ENCODE measurements at places on chromosomes 3 and 15.

DNA sequence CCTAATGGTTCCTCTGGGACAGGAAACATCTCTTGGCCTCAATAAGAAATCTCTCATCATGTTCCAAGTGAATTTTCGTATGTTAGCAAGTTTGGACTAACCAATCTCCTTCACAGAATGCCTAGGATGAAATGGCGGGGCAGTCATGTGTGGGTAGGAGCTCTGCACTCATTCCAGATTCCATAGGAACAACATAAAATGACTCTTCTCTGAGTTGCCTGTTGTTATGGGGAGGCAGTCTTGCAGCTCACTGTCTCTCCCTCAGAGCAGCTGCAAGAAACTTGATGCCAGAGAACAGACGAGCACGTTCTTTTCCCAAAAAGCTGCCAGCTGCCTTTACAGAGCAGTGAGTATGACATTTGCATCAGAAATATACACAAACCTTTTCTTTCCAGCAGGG is 34.1 kb downstream of the SPATA12 start:
- DNase-seq = no peak

GRCh38 chr15:23564821-23565394 is 566 bp upstream of the MKRN3 start:
- peak; percentile 34 for DNase-seq

- DNase-seq = no peak
These were observed 31.1 kb upstream of the PPIB start for GRCh38 chr15:64193971-64194370.

- no peak for DNase-seq
These were observed 167.0 kb upstream of the UBE2E2 start for GRCh38 chr3:23035927-23036640.

GRCh38 chr3:151798466-151798865 is 15.4 kb upstream of the AADAC start:
- DNase-seq = peak; percentile 63

DNA sequence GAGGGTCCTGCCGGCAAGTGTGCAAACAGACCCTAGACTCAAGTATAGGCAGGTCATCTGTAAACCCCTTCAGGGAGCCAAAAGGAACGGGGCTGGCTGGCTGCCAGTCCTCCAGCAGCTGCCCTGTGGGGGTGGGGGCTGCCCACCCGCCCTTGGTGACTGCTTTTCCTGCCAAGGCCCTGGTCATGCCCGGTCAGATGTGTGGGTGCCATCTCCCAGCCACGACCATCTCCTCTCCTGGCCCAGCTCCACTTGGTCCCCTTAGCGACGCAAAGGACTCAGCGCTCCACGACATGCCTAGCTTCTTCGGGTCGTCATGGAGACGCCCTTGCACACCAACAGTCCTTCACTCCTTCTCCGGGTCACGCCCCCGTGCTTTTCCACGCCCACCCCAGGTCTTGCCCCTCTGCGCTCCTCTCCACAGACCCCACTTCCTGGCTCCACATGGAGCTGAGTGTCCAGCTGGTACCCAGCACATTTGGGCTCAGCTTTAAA is 2.4 kb downstream of the MUC4 start:
- peak; percentile 29 for DNase-seq

GRCh38 chr3:63950698-63951097 is 38.5 kb upstream of the SCAANT1 start:
- DNase-seq = no peak

DNA sequence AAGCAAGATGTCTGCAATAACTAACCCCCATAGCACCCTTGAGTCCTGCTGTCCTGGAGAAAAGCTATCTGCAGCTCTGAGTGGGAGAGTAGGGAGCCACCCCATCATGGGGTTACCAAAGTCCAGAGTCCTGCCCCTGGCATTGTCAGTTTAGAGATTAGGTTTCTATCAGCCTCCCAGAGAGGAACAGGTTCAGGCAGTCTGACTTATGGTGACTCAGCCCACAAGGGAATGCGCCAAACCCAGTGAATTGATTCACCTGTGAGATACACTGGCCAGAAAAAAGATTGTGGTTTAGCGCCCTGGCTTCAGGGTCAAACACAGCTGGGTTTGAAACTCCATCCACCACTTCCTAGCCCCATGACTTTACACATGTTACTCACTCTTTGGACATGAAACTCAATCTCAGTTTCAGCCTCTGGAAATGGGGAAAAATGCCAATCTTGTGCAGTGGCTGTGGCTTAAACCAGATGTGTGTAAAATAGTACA is 263.6 kb upstream of the HES1 start:
- peak; percentile 99 for DNase-seq

GRCh38 chr15:92578096-92578835 is 77.3 kb downstream of the FAM174B start:
- no peak for DNase-seq

- DNase-seq = no peak
These were observed 351.7 kb downstream of the IGSF11 start for GRCh38 chr3:118682921-118683320.

DNA sequence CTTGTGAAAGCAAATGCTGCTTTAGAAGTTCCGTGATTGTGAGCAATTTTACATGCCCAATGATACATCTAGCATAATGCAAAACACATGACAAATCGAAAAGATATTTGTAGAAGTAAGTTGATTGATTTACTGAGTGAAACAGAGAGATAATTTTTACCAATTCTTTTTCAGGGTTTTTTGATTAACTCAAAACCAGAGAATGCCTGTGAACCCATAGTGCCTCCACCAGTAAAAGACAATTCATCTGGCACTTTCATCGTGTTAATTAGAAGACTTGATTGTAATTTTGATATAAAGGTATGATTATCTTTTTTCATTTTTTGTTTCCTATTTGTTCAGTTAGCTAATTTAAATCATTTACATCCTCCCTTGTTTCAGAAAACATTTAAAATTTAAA is 58.8 kb downstream of the RNF13 start:
- DNase-seq = no peak

GRCh38 chr15:101191242-101191641 is 60.6 kb downstream of the CHSY1 start:
- DNase-seq = no peak

DNA sequence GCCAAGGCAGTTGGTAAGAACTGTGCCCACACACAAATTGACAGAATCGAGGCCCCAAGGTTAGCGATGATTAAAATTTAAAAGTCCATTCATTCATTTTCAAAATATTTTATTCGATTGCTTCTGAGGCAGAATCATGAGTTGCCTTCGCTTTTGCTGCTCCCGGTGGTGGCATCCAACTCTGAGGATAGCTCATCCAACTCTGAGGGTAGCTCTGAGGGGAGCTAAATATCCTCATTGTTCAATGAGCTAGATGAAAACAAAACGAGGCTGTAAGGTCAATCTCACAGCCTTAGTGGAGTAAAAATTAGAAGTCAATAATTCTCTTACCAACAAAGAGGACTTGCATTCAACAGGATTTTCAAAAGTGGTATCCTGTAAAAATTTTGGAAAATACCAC is 897 bp upstream of the CHL1 start:
- DNase-seq = no peak

GRCh38 chr15:58569455-58569854 is 137.7 kb downstream of the LIPC start:
- DNase-seq = no peak

GRCh38 chr3:127172211-127172610 is 20.7 kb upstream of the PRR23E start:
- DNase-seq = no peak

DNA sequence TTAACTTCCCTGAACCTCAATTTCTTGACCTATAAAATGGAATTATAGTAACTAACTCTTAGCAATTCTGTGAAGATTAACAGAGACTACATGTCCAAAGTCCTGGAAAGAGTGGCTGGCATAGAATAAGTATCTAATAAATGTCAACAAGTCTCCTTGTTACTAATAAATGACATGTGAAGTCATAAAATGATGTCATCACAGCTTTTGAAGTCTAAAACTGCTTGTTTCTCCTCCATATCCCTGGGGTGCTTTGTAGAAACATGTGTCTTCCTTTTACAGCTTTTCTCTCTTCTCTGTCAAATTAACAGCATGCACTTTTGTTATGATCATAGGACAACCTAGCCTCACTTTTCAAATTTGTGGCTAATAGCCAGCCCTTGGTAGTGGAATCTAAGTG is 510.2 kb downstream of the NTRK3 start:
- no peak for DNase-seq

DNA sequence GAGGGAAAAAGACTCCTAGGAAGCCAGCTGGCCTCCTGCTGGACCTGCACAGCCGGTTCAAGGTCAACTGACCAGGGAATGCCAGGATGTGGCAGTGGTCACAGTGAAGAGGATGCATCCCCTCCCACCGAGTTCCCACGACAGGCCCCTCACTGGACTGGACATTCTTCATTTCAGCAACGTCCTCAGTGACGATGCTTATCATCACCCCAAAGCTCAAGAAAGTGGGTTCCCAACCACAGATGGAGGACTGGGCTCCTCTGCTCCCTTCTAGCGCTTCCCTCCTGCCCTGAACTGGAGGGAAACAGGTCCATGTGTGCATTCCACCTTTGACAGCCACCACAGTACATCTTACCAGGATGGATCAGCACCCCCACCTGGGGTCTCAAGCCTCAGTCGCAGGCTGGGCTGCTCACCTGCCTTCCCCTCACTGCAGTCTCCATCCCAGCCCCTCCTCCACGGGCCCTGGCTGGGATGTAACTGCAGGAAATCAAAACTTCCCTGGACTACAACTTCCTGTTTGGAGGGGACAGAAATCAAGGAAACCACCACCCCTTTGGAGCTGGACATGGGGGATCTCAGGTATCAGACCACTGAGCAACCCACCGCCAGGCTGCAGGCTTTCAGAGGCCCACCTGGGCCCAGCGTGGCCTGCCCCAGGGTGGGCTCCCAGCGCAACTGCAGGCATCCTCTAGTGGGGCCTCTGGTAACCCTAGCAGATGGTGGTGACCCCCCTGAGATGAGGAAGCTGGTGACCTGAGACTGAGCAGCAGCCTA is 7.3 kb downstream of the CALML4 start:
- DNase-seq = no peak

All from M059J (cell line).